ENCODE measurements at places on chromosomes 7 and 10.
A peak's percentile ranks its signal among the peaks of the same experiment; 100 is the strongest.

DNA sequence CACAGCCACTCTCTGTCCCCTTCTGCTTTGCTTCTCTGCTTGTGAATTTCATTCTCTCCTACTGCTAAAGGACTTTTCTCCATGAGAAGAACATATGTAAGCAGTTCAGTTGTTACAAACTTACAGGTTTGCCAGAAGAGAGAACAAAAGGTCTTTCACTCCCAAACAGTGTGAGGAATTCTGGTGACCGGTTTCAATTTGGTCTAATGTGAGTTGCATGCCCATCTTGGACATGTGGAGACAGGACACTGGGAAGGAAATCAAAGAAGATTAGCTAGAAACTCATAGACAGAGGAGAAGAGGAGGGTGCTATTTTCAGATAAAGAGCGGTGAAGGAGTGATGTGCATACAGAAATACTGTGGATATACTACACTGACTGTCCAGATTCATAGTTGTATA, 209.5 kb upstream of the INHBA start:
- DNase-seq, result no peak

DNA sequence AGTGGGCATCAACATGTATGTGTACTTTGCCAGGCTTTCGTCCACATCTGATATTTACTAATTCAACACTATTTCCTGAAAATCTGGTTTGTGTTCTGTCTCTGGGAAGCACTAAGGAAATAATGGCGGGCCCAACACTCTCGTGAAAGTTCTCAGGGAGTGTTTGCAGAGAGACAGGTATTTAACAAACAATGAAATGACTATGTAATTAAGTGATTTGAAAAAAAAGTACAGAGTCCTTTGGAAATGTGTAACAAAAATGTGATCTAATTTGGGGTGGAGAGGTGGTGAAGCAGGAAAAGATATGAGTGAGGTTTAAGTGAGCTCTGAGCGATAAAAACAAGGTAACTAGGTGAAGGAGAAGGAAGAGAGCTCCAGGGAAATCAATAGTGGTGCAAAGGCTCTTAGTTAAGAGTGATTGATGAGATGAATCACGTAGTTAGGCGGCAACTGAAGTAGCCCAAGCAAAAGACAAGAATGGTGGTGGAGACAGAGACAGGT, 95.3 kb upstream of the DNAJB12 start:
- no peak for DNase-seq

GRCh38 chr10:74314166-74314565, 163.1 kb downstream of the ADK start:
- no peak for DNase-seq

- DNase-seq, result no peak
These were observed 70.3 kb upstream of the AGK start for GRCh38 chr7:141480953-141481352.

- DNase-seq, result peak; percentile 5
These were observed 19.1 kb upstream of the TPK1 start for GRCh38 chr7:144854839-144855424.

GRCh38 chr7:137025469-137026175, 157.2 kb downstream of the CHRM2 start:
- DNase-seq, result no peak

GRCh38 chr10:19929506-19930140, 113.4 kb downstream of the PLXDC2 start:
- DNase-seq, result no peak

- DNase-seq, result no peak
These were observed 102.1 kb upstream of the ZNF746 start for GRCh38 chr7:149599636-149600206.

DNA sequence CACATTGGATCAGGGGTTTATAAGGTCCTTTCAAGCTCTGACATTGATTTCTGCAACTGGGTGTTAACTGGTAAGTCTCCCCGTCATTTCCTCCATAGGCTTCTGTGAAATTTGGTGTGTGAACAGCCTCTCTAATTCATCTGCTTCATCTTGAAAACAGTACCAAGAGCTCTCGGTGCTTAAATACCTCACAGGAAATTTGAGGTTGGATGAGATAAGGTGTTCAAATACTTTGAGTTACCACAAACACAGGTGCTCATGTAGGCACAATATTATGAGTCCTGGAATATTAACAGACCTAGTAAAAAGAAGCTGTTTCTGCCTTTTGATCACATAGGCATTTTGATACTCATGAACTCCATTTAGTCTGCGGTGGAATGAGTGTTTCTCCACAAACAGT, 85.2 kb downstream of the RTKN2 start:
- DNase-seq, result no peak

DNA sequence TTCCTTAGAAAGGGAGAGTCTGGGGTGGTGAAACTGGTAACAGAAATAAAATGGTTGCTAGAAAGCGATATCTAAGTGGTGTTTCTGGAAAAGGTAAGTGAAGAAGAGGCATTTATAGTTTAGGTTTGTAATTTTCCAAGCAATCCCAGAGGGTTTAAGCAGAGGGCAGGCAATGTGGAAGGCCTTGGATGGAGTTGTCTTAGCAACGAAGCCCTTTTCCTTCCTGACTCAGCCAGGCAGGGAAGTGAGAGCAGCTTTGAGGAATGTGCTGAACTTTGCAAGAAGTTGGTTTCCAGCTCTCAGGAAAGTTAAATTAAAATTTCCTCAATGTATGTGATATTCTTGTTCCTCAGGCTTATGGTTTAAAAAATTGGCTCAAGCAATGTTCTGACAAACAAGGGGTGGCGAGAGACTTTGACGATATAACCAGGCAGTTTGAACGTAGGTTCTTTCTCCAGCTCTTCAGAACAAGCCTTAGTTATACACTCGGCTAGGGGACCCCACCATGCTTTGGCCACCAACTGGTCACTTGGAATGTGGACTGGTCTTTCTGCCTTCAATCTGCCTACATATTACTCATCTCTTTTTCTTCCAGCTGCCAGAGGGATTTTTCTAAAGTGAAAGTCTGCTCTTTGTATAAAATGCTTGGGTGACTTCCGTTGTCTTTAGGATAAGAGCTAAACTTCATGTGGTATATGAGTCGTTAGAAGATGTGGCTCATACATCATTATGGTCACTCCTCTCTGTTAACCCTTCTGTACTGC, 66.9 kb upstream of the SLC25A13 start:
- no peak for DNase-seq

GRCh38 chr10:88226071-88226659, 357.0 kb downstream of the RNLS start:
- DNase-seq, result no peak

GRCh38 chr7:1705856-1706255, 35.8 kb downstream of the ELFN1 start:
- DNase-seq, result no peak

DNA sequence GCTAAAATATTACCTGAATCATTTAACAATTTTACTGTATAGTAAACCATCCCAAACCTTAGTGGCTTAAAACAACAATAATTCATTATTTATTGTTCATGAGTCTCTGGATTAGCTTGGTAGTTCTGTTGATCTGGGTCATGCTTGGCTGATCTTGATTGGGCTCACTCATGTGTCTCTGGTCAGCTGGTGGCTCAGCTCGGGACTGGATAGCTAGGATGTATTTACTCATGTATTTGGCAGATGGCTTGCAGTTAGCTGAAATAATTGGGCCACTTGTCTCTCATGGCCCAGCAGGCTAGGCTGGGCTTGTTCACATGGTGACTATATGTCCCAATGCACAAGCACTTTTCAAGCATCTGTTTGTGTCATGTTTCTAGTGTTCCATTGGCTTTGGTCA, 262.8 kb downstream of the BBS9 start:
- peak; percentile 91 for DNase-seq

- DNase-seq, result no peak
These were observed 269.7 kb upstream of the HABP2 start for GRCh38 chr10:113283189-113283588.

GRCh38 chr7:38451840-38452239, 178.4 kb upstream of the TARP start:
- no peak for DNase-seq

GRCh38 chr10:92689663-92690210, at the start of gene HHEX:
Gene HHEX, plus strand, starts transcription at chr10:92689955. Its CDS starts 32 bp downstream, at chr10:92689987.
- peak; percentile 47 for DNase-seq

DNA sequence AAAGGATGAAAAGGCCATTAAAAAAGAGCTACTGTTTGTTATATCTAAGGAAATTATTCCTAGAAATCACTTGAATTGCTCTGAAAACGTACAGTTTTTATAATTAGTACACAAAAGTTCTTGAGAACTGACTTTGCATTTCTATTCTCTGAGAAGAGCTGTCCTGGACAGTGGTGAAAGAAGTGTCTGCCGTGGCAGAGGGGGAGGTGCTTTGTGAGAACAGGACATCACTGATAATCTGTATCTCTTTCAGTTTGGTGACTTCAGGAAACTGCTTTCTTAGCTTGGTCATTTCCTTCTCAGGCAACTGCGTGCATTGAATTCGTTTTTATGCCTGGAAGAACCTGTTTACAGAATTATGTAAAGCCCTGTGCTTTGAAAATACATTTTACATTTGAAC, 52.1 kb downstream of the POLL start:
- no peak for DNase-seq

GRCh38 chr10:70726909-70727495, 54.7 kb downstream of the ADAMTS14 start:
- DNase-seq, result no peak

- no peak for DNase-seq
These were observed 1.9 kb downstream of the TBXAS1 start for GRCh38 chr7:139830782-139831501.

DNA sequence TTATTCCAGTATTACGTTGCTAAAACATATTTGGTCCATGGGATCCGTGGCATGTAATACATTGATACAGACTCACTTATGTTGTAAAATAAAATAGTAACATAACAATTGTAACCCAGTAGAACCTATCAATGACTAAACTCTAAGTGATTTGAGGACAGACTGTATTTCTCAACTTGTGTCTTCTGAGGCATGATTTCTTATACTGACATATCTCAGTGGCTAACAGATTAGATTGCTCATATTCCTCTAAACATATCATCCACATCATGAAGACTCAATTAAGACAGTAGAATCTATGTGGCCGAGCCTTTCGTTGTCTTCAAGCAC, 72.3 kb downstream of the CREB5 start:
- no peak for DNase-seq

- DNase-seq, result no peak
These were observed 60.4 kb downstream of the C10orf105 start for GRCh38 chr10:71659111-71659634.

DNA sequence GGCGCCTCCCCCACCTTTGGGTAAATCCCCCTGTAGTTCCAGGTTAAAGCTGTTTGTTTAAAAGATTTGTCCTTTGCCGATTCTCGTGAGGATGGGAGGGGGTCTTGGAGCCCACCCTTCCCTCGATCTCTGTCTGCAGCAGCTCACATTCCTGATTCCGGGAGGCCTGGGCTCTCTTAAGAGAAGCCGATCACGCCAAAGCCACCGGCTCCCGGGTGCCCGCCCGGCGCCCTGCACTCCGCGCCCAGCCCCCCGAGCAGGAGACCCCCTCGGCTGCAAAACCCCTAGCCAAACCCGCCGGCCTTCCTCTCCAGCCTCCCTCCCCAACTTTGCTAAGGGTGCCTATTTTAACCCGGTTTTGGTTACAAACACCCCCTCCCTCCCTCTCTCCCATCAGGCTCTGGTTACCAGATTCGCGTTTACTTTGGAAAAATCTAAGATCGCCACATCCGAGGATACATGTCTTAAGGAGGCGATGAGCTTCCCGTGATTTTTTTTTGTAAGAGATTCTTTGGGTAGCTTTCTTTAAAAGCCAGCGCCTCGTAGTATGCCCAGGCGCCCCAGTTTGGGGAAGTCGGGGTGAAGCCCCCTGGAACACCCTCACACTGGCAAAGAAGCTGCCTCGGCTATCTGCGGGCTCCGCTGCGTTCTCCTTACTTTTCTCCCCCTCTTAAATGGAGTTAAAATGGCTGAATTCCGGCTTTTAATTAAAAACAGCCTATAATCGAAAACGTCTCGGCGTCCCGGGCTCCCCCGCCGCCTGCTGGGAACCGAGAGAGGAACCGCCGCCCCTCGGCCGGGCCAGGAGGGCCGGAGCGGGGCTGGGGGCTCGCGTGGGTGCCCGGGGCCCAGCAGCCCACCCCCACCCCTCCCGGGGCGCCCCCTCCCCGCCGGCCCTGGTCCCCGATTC, 983 bp downstream of the TNRC18 start:
- no peak for DNase-seq

- DNase-seq, result no peak
These were observed 88.3 kb downstream of the C10orf105 start for GRCh38 chr10:71631007-71631861.

GRCh38 chr10:75083972-75084833, 27.3 kb upstream of the SAMD8 start:
- DNase-seq, result no peak

DNA sequence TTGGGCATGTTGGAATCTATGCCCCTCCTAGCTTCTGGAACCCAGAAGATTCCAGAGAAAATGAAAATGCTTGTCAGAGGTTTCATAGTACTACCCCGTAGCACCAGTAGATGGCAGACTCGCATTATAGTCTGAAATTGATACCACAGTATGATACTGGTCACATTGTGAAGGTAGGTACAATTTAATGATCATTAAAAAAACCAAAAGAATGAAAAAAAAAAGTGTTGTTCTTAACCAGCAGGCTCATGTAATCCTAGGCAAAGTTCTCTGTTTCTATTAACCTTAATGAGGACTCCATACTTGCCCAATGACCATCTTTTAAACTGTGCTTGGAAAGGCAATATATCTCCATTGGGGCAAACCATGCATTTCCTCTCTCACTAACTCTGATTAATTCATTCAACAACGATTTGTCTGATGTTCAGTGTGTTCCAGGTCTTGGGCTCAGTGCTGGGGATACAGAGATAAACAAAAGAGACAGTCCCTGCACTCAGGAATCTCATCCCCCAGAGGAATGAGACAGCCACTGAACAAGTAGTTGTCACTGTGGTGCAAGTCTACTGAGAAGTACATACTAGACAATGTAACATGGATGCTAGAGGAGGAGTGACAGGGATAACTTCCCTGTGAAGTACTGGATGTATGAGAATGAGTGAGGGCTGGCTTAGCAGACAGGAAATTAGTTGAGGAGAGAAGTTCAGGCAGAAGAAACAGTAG, 223.5 kb upstream of the PHYHIPL start:
- DNase-seq, result no peak

DNA sequence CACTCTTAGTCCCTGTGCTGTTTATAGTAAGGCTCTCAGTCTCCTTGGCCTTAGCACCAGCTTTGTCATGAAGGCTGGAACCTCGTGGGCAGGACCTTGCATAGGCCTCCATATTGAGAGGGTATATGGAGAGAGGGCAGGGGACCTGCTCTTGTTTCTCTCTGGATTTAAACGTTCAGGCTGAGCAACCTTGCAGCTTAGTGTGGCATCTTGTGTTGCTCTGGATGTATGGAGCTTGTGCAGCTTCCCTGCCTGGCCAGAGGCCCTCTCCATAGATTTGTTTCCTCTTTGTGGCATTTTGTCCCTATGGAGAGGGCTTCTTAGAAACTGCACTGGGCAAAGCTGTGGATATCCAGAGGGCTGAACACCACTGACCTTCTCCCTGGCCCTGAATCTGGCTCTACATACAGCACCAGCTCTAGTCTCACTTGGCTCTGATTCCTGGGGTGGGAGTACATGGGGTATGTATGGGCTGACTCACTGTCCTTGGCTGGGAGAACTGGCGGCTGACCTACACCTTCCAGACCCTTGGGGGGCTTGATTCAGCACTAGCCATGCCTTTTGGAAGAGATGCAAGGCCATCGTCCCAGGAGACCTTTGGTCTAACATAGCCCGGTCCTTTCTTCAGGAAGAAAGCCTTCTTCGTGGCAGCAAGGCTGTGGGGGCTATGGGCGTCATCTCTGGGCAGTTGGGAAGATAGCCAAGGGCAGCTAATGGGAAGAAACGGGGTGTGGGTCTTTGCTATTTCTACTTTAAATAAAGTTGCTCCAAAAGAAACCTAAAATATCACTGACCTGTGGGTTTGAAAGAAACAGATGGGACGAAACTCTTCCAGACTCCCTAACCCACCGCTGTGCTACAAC, 30.5 kb downstream of the ITPRIP start:
- no peak for DNase-seq

- no peak for DNase-seq
These were observed 258.1 kb downstream of the STK31 start for GRCh38 chr7:23967949-23968599.

Data from NCI-H510A (cell line).